ENCODE measurements at places on chromosomes 4 and X. TPM values are rescaled to one million over a fixed set of nuclear protein-coding genes. Genes with fewer than 3 reads are reported as not detected.

The FGFBP2 gene
- not detected for total RNA-seq

- no peak for DNase-seq
Observed at GRCh38 chr4:34464196-34464595, 1780.1 kb downstream of the ARAP2 start.

The CITED1 gene
- total RNA-seq = not detected

GRCh38 chr4:8700531-8700930 is 108.0 kb downstream of the CPZ start:
- no peak for DNase-seq

The TSPAN6 gene
- total RNA-seq = 16.3 TPM

- DNase-seq = no peak
Observed at GRCh38 chr4:100042711-100043110, 92.6 kb upstream of the H2AZ1 start.

DNA sequence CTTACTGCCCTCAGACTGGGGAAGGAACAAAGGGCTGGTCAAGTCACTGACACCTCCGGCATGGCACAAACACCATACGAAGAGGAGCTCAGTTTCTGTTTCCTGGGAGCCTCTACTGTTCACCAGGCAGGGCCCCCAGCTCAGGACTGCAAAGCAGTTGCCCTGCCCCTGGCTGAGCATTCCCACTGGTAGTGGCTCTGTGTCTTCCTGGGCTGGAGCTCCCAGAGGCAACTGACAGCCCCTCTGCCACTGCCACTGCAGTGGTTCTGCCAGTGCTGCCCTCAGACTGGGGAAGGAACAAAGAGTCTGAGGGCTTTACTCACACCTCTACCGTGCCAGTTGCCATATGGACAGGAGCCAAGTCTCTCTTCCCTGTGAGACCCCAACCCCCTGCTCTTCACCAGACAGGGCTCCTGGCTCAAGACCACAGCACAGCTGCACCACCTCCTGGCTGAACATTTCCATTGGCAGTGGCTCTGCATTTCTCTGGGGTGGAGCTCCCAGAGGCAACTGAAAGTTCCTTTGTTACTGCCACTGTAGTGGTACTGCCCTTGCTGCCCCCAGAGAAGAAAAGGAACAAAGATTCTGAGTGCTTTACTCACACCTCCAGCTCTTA is 67.9 kb downstream of the SMARCA5 start:
- DNase-seq = no peak

DNA sequence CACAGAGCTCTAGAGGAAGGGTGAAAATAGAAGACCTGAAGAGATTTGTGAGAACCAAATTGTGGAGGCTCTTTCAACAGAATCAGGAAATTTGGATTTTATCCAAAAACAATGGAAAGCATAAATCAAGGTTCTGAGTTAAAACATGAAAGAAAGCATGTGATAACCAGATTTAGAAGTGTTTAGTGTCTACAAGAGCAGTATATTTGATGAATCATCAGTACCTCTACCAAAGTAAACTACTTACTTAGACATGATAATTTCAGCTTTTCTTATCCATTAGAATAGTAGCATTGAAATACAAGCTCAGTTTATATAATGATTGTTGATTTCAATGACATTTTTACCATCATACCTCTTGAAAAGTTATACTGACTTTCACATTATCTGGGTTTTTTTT is 25.9 kb upstream of the INTU start:
- DNase-seq = no peak

The POU4F2 gene
- not detected for total RNA-seq

DNA sequence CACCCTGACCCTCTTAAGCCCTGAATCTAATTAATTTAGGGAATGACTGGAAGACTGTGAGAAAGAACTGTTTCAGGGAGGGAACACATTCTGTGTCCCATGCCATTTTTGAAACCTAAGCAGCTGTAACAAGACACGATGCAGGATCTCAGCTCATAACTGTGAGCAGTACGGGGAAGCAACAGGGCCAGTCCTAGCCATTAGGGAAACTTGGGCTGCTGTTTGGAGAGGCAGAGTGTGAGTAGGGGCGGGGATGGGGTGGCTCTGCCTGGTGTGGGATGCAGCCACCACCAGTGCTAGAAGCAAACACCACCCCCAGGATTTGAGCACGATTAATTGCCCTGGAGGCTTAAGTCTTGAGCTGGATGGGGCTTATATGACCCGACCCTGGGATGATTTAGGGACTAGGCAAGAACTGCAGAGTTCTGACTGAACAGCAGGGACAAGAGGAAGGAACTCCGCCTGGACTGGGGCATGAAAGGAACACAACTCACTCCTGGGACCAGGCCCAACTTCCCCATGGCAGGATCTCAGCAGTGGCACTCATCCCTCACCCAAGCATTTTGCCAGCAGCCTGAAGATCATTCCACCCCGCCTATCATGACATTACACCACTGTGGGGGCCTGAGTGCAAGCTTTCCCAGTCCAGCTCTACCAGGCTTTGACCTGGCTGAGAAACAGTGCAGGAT is 43.1 kb downstream of the ATRX start:
- DNase-seq = no peak

- no peak for DNase-seq
Observed at GRCh38 chr4:129094347-129094746, 1.0 kb upstream of the SCLT1 start.

GRCh38 chr4:150173982-150174398 is 95.7 kb downstream of the DCLK2 start:
- DNase-seq = peak; percentile 3

GRCh38 chr4:157918036-157918832 is 254.6 kb downstream of the GASK1B start:
- DNase-seq = no peak

The AFAP1 gene
- total RNA-seq = 11.3 TPM

DNA sequence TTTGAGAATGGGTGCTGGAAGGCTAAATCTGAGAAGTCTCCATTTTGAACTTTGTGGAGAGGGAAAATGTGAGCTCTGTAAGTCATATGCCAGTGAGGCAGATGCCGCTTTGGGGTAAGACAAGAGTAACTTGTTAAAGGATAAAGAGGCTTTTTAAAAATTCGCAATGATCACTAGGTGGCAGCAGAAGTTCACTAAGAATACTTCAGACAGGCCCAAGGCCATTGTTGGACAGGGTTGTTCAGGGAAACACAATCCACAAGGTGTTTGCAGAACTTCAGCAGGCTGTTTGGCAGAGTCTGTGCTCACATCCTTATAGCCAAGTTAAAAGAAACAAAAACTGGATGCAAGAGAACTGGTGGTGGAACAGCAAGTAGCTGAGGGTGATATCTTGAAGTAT is 13.7 kb upstream of the PIGA start:
- peak; percentile 39 for DNase-seq

GRCh38 chr4:7182616-7183015 is 9.7 kb upstream of the SORCS2 start:
- DNase-seq = no peak

DNA sequence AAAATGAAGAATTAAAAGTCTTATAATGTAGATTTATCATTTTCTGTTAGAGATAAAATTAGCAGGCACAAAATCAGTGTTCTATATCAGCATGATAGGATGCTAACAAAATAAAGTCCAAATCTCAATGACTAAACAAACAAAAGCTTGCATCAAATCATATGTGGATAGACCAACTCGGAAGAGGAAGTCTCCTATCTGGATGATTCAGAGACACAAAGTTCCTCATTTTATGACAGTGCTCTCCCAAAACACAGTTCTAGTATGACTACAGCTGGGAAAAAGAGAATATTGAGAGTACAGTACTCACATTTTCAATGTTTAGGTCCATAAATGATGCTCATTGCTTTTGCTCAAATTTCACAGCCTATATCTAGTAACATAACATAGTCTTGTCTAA is 376.1 kb upstream of the CTSO start:
- peak; percentile 13 for DNase-seq

The TCEAL7 gene
- total RNA-seq = not detected

DNA sequence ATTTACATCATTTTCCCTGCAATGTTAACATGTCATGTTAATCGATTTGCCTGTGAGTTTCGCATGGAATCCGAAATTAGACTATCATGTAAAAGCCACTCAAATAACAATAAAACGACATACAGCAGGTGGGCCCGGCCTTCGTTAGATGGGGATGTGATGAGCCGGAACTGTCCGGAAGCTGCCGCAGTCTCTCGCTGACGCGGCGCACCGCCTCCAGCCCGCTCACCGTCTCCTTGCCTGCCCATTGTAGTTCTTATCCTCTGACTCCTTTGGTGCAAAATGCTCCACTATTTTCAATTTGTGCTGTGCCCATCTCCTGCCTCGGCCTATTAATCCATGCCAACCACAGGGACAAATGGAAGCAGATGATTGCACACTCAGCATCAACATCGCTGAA is 877.5 kb upstream of the TENM3 start:
- no peak for DNase-seq
